ENCODE measurements at places on chromosomes 2 and 18.

GRCh38 chr2:61862085-61862484, 8.2 kb upstream of the FAM161A start:
- no peak for DNase-seq

DNA sequence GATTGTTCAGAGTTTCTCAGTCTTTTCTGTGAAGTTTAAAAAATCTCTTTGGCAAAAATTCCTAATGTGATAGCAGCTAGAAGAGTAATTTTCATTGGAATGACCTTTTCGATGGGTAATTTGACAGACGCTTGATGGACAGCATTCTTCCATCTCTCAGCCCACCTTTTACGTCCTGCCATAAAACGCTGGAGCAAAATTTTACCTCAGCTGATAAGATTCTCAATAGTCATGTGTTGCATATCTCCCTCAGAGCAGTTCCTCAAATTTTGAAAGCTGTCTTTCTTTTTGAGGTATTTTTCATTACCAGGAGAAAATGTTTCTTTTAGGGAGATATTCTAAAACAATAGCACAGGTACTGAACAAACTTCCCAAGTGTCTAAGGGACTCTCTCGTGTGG, 441.4 kb downstream of the PARD3B start:
- no peak for DNase-seq

DNA sequence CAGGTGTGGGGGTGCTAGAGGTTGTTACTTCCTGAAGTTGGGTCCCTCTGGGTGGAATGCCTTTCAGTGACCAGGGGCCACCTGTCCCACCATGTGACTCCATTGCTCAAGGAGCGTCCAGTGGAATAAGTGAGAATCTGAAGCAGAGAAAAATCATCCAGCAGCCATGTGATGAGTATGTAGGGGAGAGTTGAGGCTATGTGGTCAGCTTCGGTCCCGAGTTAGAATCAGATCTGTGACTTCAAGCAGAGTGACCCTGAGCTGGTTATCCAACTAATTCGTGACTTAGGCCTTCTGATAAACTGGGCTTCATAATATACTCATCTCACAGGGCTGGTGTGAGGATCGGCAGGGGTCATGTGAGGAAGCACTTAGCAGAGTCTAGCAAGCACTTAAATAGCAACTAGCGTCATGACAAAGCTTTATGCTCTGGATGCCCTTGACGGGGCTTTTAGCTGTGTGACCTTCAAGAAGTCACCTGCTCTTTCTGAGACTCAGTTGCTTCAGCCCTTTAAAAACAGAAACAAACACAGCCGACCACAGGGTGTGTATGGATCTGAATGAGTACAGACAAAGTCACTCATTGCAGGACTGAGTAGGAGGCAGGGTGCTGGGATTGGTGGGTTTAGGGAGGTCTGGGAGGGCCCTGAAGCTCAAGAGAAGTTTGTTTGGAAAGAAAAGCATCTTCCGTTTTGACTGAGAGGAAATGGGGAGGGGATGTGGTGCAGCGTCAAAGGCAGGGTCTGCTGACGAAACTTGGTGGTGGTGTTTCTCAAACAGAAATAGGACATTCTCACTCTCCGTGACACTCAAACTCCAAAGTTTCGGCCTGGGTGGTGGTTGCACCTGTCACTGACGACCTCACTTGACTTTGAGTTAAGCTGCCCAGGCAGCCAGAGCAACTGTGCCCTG, 264.0 kb upstream of the CXCR4 start:
- peak; percentile 16 for DNase-seq

GRCh38 chr18:24054130-24054529, 39.6 kb downstream of the TTC39C start:
- DNase-seq, result no peak

- DNase-seq, result no peak
Observed at GRCh38 chr2:181073896-181074295, 93.5 kb downstream of the UBE2E3 start.

GRCh38 chr18:36023336-36023735, 44.0 kb downstream of the RPRD1A start:
- DNase-seq, result no peak

GRCh38 chr2:120914839-120915521, 179.3 kb downstream of the GLI2 start:
- no peak for DNase-seq
